ENCODE measurements at places on chromosomes 3 and 15.

GRCh38 chr3:120689395-120689794, 7.4 kb upstream of the HGD start:
- no peak for DNase-seq

GRCh38 chr15:96627031-96627568, 296.6 kb downstream of the NR2F2 start:
- DNase-seq: no peak

- DNase-seq: no peak
These were observed 12.3 kb upstream of the TMEM45A start for GRCh38 chr3:100480081-100480480.

DNA sequence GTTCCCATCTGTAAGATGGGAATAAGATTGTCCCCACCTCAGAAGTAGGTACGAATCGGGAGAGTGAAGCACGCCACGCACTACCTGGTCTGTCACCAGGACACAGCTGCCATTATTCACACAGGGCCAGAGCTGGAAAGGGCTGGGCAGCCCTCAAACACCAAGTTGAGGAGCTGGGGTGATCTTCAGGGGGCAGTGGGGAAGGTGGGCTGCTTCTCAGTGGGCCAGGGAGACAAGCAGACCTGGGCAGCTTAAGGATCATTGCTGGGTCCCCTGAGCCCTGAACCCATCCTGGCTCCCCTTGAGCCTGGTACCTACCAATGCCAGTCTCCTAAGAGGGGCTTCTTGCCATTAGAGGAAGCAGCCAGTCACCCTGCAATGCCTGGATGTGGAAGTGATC, 82.1 kb downstream of the SMAD6 start:
- DNase-seq: no peak

DNA sequence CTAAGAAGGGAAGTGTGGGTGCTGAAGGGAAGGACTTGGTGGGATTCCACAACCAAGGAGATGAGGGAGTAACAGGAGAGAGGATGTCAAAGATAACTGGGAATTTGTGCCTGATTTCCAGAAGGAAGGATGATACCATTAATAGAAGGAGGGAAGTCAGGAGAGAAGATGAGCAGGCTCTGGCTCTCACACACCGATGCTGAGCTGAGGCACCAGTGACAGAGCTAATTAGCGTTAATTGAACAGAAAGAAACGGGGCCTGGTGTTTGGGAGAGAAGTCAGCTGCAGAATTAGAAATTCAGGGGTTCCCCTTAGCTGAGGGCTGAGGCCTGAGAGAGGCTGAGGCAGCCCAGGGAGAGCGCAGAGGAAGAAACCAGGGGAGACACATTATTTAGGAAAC, 11.9 kb upstream of the PDIA5 start:
- DNase-seq: no peak

- no peak for DNase-seq
These were observed 75.5 kb downstream of the SPATA16 start for GRCh38 chr3:173065543-173065981.

- no peak for DNase-seq
These were observed 105.0 kb upstream of the P2RY1 start for GRCh38 chr3:152729906-152730305.

GRCh38 chr3:2579206-2579605, 480.5 kb downstream of the CNTN4 start:
- DNase-seq: no peak

GRCh38 chr15:42274702-42274989, 1.4 kb upstream of the TMEM87A start:
- DNase-seq: no peak

- DNase-seq: no peak
These were observed 13.3 kb upstream of the PPP1R2 start for GRCh38 chr3:195556390-195556789.

- DNase-seq: no peak
These were observed 195.0 kb downstream of the ZNF621 start for GRCh38 chr3:40719660-40720287.

DNA sequence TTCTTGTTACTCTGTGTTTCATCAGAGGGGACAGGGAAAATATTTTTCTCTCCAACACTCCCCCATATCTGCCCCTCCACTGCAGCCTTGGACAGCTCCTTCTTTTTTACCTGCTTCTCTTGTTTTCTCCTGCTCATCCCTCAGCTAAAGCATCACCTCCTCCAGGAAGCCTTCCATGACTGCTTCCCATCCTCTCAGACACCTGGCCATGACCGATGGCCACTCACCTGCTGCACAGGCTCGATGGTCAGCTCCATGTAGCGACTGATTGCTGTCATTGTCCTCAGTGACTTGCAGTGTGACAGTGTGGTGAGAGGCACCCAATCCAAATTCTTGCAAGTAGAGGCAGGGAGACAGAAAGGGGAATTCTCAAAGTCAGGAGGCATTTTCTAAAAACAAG, 22.5 kb downstream of the TMEM44 start:
- no peak for DNase-seq

GRCh38 chr15:38182900-38183299, 69.7 kb upstream of the SPRED1 start:
- no peak for DNase-seq

DNA sequence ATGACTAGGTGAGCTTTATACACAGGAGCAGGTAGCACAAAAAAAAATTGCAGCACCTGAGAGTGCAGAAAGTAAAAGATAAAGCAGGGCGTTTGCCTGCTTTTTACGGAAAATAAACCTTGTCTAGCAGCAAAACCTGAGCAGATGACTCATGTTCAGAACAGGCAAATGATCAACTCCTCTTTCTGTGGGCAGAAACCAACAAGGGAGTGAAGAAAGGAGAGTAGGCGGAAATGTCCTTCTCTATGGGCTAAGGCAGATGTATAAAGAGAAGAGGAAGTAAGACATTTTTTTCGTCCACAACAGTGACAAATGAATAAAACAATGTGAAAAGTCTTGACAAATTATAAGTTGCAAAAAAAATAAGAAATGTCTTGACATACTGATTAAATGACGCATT, 24.5 kb upstream of the GMNC start:
- DNase-seq: no peak

- DNase-seq: no peak
These were observed 114.8 kb downstream of the WDR76 start for GRCh38 chr15:43941555-43941954.

DNA sequence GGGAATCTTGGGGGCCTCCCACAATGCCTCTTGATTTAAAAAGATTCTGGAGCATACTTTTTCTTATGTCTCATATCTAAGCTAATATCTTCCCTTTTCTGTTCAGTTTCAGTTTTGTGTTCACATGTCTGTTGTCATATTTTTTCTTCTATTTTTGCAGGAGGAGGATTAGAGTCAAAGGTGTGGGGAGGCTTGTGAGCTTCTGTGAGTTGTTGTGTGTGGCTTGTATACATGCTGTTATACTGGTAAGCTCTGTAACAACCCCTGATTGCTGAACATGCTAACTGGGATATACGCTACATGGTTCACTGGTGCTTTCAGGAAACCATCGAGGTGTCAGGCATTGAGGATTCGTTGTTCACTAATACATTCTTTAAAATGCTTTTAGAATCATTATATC, 83.5 kb downstream of the SLC25A26 start:
- DNase-seq: no peak

DNA sequence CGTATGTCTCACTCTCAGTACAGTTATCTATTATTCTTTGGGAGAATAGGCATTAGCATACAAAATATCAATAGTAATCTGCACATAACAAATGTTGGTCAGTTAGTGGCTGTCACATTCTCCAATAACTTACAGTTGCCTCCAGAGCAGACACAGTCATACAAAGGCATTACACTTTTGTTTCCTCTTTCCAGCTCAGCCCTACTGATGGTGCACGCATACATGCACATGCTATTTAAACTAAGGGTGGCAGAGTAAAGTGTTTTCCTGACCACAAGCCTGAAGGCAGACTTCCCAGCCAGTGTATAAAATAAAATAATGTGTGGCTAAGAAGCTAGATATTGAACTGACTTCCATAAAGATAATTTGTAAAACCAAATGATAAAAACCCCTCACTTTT, 47.6 kb downstream of the PHLDB2 start:
- DNase-seq: no peak

- no peak for DNase-seq
These were observed 990.4 kb upstream of the CADM2 start for GRCh38 chr3:83968356-83968755.

GRCh38 chr3:69650066-69650419, 89.2 kb upstream of the MITF start:
- no peak for DNase-seq

DNA sequence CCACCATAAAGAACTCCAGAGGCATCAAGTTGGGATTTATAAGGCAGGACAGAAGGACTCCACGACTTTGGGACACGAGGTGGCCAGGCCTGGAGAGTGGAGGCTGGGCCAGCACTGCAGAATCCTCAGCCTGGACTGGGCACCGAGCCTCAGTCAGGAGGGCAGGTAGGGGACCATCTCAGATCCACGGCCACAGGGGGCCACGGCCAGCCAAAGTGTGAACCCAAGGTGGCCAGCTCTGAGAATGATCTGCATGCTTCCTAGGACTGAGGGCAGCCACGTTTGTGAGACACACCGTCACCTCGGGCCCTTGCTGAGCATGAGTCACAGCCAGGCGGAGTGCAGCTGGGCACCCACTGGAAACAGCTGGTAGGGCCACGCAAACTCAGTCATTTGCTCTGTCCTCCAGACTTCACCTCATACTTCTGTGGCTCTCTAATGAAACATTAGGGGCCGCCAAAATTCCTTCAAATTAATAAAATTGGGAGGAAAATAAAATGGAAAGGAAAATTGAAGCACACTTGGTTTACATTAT, 65.8 kb downstream of the CTNNB1 start:
- DNase-seq: no peak

- DNase-seq: no peak
These were observed 156.4 kb downstream of the LRRC28 start for GRCh38 chr15:99407716-99408115.

DNA sequence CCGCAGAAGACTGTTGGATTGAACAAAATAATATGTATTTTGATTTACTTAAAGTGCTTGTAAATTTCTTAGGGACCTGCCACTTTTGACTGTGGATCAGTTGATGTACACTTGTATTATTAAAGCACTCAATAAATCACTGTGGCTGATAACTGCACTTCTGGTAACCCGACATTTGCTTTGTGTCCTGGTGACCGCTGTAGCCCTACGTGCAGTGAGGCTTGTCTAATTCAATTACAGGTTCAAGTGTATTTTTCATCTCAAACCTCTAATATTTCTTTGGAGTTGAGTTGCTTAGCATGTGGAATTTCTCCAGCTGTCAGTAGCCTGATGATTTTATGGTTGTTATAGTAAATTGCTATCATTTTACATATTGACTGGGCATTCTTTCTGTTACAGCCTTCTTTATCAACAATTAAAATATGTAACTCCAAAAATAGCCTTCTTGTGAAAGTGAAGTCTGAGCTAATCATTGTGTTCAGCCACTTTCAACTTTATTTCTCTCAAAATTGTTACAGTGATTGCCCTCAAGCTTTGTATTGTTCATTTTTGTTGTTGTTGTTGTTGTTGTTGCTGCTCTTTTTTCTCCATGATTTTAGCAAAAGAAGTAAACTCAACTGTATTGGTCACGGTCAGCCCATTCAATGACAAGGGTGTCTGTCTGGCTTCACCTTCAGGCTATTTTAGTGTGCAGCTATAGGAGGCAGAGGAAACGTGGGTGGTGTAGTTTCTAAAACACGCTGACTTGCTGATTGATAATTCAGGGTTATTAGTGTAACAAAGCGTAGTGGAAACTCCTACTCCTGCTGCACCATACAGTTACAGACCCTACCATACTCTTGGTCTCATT, 215.1 kb upstream of the UBE2E1 start:
- no peak for DNase-seq

- DNase-seq: no peak
These were observed 2.5 kb downstream of the IFT122 start for GRCh38 chr3:129442486-129442885.

GRCh38 chr3:53815067-53815466, 31.2 kb downstream of the CHDH start:
- DNase-seq: no peak

GRCh38 chr15:48602358-48603122, 43.0 kb downstream of the FBN1 start:
- DNase-seq: no peak

DNA sequence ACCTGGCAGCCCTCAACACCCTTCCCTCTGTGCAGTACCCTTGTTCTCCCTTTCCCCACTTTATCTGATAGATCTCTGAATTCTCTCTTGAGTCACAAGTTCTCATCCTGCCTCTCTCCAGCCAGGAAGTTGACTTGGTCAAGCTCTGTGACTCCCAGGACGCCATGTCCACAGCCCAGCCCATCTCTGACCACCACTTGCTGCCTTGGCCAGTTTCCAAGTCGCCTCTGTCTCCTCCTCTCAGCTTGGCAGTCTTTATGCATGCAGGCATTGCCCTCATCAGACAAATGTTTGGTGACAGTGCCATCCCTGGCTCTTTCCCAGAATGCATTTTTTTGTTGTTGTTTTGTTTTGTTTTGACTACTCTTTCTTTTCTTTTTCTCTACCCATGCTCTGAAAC, 25.7 kb downstream of the ZNF35 start:
- DNase-seq: no peak

DNA sequence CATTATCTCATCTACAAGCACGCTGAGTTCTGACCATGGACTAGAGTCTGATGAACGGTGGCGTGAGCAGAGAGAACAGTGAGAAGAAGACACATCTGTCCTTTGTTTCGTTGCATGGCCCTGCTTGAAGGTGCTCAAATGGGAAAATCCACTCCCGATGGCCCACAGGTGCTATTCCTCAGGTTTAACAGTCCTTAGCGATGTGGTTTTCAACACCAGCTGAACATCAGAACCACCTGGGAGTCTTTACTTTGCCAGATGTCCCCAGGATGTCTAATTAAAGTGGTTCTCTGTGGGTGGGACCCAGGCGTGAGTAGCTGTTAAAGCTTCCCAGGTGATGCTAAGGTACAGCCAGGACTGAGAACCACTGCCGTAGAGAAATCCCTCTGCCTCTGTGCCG, 13.0 kb downstream of the ADAMTS17 start:
- no peak for DNase-seq

- no peak for DNase-seq
These were observed 93.7 kb upstream of the RBMS3 start for GRCh38 chr3:29186982-29187725.

DNA sequence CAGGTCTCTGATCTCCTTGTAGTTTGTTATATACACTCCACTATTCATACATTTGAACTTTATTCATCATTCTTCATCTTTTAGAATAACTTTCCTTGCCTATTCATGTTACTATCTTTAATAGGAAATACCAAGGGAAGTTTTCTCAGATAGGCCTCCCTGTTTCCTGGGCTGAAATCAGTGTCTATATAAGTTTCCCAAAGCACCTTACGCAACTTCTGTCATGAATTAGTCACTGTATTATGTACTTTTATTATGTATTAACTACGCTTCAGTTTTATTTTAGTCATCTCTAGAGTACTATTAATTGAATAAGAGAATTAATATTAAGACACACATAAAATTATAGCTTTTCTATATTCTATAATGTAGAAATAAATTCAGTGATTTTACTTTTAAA, 1481.5 kb downstream of the OTOL1 start:
- no peak for DNase-seq

GRCh38 chr3:79011821-79012529, 755.8 kb downstream of the ROBO1 start:
- no peak for DNase-seq

DNA sequence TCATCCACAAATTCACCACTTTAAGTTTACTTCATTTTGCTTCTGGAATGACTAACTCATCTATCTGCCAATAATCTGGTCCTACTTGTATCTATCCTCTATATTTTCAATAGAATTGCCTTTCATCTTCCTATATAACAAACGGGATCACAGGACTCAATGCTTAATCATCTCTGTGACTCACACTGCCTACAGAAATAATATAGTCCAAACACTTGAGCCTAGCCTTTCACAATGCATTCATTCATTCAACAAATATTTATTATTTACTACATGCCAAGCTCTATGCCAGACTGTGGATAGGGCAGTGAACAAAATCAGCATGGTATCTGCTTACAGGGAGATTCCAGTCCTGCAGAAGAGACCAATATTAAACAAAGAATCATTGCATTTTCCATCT, 16.6 kb upstream of the AGTR1 start:
- DNase-seq: no peak
